CD14-positive monocyte (primary cell): ENCODE measurements at places on chromosomes 1 and 21.

GRCh38 chr1:182761396-182762395 lies 27.9 kb upstream of the NPL start:
- DNase-seq = no peak

GRCh38 chr1:16145030-16145661 lies 10.7 kb downstream of the EPHA2 start:
- DNase-seq = no peak

GRCh38 chr1:247330548-247331171 lies 1.0 kb downstream of the ZNF496 start:
- no peak for DNase-seq

GRCh38 chr1:93079685-93080141 lies 630 bp downstream of the MTF2 start:
- DNase-seq = peak; percentile 4

DNA sequence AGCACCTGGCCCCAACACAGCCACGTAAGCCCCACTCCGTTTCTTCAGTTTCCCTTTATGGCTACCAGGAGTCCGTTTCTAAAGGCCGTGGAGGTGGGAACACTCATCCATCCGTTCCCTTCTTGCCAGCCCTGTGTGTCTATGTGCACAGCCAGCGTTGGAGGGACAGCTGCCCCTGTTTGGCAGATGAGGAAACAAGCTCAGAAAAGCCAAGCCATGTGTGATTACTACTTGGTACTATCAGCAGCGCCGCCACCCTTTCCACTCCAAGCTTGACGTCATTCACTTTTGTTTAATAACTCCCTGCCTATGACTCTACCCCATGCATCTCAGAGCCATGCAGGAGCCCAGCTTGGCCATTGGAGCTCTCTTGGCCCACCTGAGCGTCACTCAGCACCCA lies 3.5 kb downstream of the LRP8 start:
- no peak for DNase-seq

- no peak for DNase-seq
Observed at GRCh38 chr1:107689159-107689558, 275.8 kb downstream of the VAV3 start.

- DNase-seq = no peak
Observed at GRCh38 chr1:68955424-68955823, 458.5 kb upstream of the DEPDC1 start.
